Stimulated activated naive B cell treated with anti-CD40 and anti-IgM and Interleukin-4, amounts not matched to agents 10 μg/mL and 1 μg/mL and 100 μg/mL, for 72 hours (primary cell): ENCODE measurements at places on chromosomes 12 and 14.
A peak's percentile ranks its signal among the peaks of the same experiment; 100 is the strongest.

GRCh38 chr14:104599446-104599845 is 5.1 kb downstream of the TMEM179 start:
- H3K27me3 ChIP-seq, result peaks cover 76% of the 10 kb centered on the region
- H3K36me3 ChIP-seq, result no peaks in the 10 kb centered on the region
- H3K4me1 ChIP-seq, result peaks cover 15% of the 10 kb centered on the region
- H3K27ac ChIP-seq, result no peak overlapping the region
- no peak overlapping the region for H3K4me3 ChIP-seq
- no peak for DNase-seq

DNA sequence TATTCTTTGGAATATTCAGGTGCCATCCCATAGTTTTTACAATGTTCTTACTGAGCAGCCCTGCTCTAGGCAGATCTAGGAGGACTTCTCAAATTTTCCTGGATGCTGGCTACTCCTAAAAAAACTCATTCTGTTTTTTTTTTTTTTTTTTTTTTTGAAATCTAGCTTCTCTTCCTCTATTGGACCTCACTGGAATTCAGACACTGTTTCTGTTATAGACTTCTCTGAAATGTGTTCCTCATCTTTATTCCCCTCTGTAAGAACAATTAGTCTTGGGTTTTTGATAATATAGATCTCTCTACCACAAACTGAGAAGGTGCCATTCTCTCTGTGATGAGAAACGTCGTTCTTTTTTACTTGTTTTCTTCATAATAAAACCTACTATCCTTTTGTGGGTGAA is 115.3 kb upstream of the CCND2 start:
- no peak for DNase-seq
- H3K36me3 ChIP-seq, result no peaks in the 10 kb centered on the region
- H3K27me3 ChIP-seq, result no peaks in the 10 kb centered on the region
- H3K4me3 ChIP-seq, result no peak overlapping the region
- no peak overlapping the region for H3K27ac ChIP-seq
- H3K4me1 ChIP-seq, result peaks cover 51% of the 10 kb centered on the region

DNA sequence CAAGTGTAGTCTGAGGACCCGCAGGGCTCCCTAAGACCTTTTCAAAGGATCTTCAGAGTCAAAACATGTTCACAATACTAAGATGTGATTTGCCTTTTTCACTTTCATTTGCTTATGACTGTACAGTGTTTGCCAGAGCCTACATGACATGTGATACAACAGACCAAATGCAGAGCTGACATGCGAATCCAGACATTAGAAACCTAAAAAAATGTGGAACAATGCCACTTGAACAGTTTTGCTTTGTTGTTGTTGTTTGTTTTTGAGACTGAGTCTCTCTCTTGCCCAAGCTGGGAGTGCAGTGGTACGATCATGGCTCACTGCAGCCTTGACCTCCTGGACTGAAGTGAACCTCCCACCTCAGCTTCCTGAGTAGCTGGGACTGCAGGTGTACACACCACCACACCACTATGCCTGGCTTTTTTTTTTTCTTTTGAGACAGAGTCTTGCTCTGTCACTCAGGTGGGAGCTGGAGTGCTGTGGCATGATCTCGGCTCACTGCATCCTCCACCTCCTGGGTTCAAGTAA is 5.3 kb upstream of the RAB35 start:
- H3K4me3 ChIP-seq, result peak overlapping the region; percentile 3
- H3K27me3 ChIP-seq, result no peaks in the 10 kb centered on the region
- H3K36me3 ChIP-seq, result peaks cover 7% of the 10 kb centered on the region
- no peak for DNase-seq

DNA sequence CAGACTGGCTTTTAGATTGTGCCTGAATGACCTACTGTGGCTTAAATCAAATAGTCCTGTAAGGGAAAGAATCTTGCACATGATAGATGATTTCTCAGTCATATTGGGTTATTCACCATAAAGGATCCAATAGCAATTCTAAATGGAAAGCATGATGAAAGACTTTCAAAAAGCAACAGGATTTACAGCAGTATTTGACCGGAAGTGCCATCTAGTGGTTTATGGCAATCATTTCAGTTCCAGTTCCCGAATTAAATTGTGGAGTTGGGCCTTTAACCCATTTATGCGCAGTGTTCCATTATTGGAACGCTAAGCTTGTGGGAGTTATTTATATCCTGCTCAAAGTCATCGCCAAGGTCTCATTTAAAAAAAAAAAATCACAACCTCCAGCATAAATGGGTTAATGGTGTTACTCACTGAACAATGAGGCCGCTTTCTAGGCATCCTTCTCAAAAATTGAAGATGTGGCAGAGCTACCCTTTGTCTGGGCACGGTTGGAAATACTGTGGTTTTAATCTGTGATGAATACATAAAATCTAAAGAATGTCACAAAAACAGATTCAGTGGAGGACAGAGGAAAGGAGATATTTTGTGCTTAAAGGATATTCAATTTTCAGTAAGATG is 60.8 kb upstream of the REP15 start:
- H3K4me3 ChIP-seq, result no peak overlapping the region
- H3K27me3 ChIP-seq, result no peaks in the 10 kb centered on the region
- peaks cover 3% of the 10 kb centered on the region for H3K36me3 ChIP-seq
- H3K4me1 ChIP-seq, result no peaks in the 10 kb centered on the region
- no peak overlapping the region for H3K27ac ChIP-seq
- no peak for DNase-seq

DNA sequence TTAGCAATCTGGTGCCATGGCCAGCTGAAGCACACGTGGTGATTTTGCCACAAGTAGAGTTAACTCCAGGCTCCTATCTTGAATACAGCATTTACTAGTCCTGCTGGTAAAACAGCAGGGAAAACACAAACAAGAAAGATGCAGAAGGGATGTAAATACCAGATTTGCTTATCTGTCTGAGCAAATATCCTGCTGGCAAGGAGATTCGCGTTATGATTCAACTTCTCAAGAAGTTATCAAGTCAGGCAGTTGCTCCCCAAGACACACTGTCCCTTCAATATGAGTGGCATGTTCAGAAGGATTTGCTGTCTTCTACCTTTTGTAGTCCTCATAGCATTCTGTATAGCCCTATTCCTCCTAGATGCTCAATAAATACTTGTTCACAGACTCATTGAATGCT is 171.2 kb upstream of the EGLN3 start:
- no peak for DNase-seq
- no peak overlapping the region for H3K4me3 ChIP-seq
- H3K27me3 ChIP-seq, result peaks cover 8% of the 10 kb centered on the region
- H3K4me1 ChIP-seq, result no peaks in the 10 kb centered on the region
- no peaks in the 10 kb centered on the region for H3K36me3 ChIP-seq

GRCh38 chr12:93819050-93819491 is 141.9 kb downstream of the CRADD start:
- no peak overlapping the region for H3K27ac ChIP-seq
- peaks cover 3% of the 10 kb centered on the region for H3K36me3 ChIP-seq
- DNase-seq, result no peak
- peaks cover 1% of the 10 kb centered on the region for H3K4me1 ChIP-seq
- no peak overlapping the region for H3K4me3 ChIP-seq

GRCh38 chr12:120592121-120593049 is 11.2 kb upstream of the POP5 start:
- DNase-seq, result no peak
- peaks cover 3% of the 10 kb centered on the region for H3K27me3 ChIP-seq
- H3K27ac ChIP-seq, result no peak overlapping the region
- H3K36me3 ChIP-seq, result no peaks in the 10 kb centered on the region
- no peaks in the 10 kb centered on the region for H3K4me1 ChIP-seq

GRCh38 chr14:92325835-92326234 is 2.9 kb downstream of the SLC24A4 start:
- peaks cover 64% of the 10 kb centered on the region for H3K27me3 ChIP-seq
- DNase-seq, result no peak
- no peak overlapping the region for H3K4me3 ChIP-seq
- H3K4me1 ChIP-seq, result peaks cover 3% of the 10 kb centered on the region
- no peaks in the 10 kb centered on the region for H3K36me3 ChIP-seq
- H3K27ac ChIP-seq, result no peak overlapping the region

DNA sequence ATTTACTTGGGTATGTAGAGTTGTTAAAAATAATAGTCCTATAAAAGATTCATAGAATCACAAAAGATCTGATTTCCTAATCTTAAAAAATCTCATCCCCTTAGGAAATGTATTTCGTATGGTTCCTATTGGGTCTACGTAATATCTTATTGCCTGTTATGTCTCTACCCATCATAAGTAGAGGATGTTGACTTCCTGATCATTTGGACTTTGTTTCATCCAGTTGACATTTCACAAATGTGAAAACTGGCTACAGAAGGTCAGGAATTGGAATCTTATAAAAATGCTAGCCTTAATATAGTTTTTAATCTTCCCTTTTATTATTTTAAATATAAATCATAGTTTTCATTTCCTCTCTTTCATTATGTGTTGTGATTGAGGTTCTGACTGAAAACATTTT is 45.2 kb downstream of the TDP1 start:
- H3K27ac ChIP-seq, result no peak overlapping the region
- DNase-seq, result no peak
- no peaks in the 10 kb centered on the region for H3K4me1 ChIP-seq
- H3K36me3 ChIP-seq, result peaks cover 65% of the 10 kb centered on the region
